ENCODE measurements at places on chromosomes 2 and 18.

- no peak for DNase-seq
Measured at GRCh38 chr2:69641471-69641870, 2.1 kb downstream of the AAK1 start.

DNA sequence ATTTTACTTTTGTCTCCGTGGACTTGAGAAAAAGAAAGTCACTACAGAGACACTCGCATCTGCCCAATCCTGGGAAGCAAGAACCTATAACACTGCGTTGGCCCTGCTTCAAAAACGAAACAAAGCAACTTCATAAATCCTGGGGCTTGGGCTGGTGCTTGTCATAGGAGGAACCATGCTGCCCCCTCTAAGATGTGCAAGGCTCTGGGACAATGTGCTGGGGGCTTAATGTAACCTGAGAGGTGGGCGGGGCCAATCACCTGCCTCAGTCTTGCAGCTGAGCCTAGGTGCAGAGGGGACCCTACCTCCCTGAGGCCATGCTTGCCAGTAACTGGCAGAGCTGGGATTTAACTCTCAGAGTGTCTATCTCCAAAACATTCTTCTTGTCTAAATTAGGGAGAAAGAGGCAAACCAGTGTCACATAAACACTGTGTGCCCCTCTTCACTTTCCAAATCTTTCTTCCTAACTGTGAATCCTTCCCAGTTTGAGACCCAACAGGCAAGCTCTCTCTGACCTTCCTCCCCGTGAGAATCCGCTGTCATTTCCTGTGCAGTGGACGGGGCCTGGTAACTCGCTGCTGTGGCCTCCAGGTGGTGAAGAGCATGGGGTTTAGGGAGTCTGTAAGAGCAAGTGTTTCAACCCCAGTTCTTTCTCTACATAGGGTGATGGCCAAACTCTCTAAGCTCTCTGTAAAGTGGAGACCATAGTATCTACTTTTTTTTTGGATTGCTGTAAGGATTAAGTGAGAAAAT, 115.1 kb downstream of the ACKR3 start:
- no peak for DNase-seq

- DNase-seq = no peak
Measured at GRCh38 chr2:50594233-50594632, 437.7 kb downstream of the NRXN1 start.

- no peak for DNase-seq
Measured at GRCh38 chr18:51211552-51211951, 14.1 kb upstream of the MEX3C start.

GRCh38 chr2:11022591-11023273, 111.0 kb downstream of the KCNF1 start:
- DNase-seq = no peak

GRCh38 chr2:208033701-208034502, 8.6 kb upstream of the PLEKHM3 start:
- no peak for DNase-seq
